ENCODE measurements at places on chromosomes 6 and 20. TPM values are rescaled to one million over a fixed set of nuclear protein-coding genes. Genes with fewer than 3 reads are reported as not detected.

DNA sequence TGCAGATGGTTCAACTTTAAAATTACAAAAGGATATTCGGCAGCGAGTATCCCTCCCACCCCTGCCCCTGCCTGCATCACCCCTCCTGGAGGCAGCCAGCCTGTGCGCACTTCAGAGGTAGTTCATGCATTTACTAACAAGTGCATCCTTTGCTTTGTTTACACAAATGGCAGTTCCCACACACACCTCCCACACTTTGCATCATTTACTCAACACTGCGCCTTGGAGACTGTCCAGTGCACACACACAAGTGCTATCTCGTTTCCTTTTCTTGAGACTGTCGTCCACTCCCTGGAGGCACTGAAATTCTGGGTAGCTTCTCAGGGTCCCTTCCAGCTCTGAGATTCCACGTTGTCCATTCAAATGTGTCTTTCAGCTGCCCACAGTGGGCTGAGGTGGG, 53.1 kb upstream of the VSX1 start:
- no peak for DNase-seq

DNA sequence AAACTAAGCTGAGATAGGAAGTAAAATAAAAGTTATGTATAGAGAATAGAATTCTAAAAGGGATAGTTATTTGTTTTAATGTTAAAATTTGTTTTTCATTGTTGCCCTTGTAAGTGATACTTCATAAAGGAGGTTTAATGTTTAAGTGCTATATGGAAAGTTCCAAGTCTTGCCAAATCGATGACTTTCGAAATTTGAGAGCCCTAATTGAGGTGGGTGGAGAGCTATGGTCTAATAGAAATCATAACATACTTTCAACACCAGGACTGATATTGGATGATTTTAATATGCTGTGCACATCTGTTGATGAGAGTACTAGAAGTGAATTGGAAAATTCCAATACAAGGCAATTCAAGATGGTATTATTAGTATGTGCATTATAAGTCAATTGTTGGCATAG, 64.6 kb downstream of the RNF144B start:
- DNase-seq = no peak

BPIFB2 gene
- not detected for total RNA-seq

DNA sequence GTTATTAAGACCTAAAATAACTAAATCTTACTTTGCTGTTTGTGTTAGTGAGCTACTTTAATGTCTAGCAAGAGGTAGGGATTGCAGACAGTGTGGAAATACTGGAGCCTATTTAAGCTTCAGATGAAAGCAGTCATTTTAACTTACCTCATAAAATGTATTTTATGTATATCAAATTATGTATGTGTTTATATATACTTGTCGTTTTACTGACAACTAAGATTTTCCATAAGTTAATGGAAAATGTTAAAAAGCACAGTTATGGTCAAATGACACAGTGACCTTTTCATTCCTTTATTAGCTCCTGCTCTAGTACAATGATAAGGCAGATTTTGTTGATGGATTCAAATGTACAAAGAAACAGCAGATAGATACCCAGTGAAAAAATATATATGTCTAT, 34.6 kb downstream of the QKI start:
- DNase-seq = no peak

GRCh38 chr6:2430612-2431011, 185.2 kb upstream of the GMDS start:
- no peak for DNase-seq

DNA sequence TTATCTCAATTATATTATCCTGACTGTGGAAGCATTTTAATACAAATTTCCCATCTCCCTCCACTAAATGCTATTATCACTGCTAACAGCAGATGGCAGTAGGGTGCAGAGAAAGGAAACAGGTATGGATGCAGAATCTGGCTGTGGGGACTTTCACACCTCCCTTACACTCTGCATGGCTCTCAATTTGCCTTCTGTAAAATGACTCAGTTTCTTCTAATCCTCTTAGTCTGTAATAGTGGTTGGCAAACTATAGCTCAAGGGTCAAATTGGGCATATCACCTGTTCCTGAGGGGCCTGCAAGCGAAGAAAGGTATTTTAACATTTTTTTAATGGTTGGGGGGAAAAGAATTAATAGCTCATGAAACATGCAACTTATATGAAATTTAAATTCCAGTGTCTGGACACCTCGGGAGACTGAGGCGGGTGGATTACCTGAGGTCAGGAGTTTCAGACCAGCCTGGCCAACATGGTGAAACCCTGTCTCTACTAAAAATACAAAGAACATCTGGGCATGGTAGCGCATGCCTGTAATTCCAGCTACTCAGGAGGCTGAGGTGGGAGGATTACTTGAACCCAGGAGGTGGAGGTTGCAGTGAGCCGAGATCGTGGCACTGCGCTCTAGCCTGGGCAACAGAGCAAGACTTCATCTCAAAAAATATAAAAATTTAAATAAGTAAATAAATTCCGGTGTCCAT, 83.5 kb downstream of the ZMYND8 start:
- DNase-seq = peak; percentile 68

GRCh38 chr6:24240380-24240928, 114.4 kb downstream of the NRSN1 start:
- no peak for DNase-seq

TUBB2B gene
- total RNA-seq = not detected

STX11 gene
- 13.9 TPM for total RNA-seq

- DNase-seq = no peak
Observed at GRCh38 chr6:10550764-10551163, 29.6 kb downstream of the GCNT2 start.

RSPO3 gene
- total RNA-seq = not detected

- no peak for DNase-seq
Observed at GRCh38 chr6:44681761-44682160, 294.3 kb downstream of the CDC5L start.

GRCh38 chr20:1861347-1861976, 33.7 kb upstream of the SIRPA start:
- DNase-seq = no peak

GRCh38 chr20:7798176-7798575, 142.1 kb downstream of the HAO1 start:
- DNase-seq = no peak

DNA sequence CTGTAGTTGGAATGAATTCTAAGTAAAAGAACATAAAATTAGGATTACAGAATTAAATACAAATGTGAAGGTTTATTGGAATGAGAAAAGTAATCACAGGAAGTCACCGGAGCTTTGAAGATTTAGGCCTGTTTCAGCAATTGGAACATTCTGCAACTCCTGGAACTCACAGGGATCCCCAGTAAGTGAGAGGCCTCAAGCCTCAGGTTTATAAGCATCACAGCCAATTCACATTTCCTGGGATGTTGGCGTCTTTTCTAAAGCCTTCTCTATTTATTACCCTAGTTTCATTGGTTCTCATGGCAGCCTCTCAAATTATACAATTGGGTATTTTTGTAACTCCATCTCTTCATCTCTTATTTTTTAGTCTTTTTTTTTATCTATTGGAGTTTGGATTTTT, 90.4 kb upstream of the HIVEP1 start:
- no peak for DNase-seq

PROKR2 gene
- not detected for total RNA-seq

NOX3 gene
- total RNA-seq = not detected

DNA sequence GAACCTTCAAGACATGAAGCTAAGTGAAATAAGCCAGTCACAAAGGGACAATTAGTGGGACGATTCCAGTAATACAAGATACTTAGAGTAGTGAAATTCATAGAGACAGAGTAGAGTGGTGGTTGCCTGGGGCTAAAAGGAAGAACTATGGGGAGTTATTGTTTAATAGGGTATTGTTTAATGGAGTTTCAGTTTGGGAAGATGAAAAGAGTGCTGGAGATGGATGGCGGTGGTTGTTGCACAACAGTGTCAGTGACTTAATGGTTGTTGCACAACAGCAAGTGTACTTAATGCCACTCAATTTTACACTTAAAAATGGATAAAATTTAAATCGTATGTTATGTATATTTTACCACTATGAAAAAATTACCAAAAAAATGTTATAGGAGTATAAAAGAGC, 209.7 kb upstream of the TENT5A start:
- DNase-seq = no peak

- DNase-seq = peak; percentile 59
Observed at GRCh38 chr6:13280254-13280653, 48.1 kb downstream of the TBC1D7 start.

ASIP gene
- total RNA-seq = not detected

SLC2A4RG gene
- total RNA-seq = 97.2 TPM

NT5E gene
- total RNA-seq = 7.4 TPM

All from activated CD8-positive, alpha-beta T cell treated with anti-CD3 and anti-CD28 coated beads, Interleukin-2, amount 10 ng/mL, durations not matched to agents 7 days and 5 days (primary cell).